NAMALWA (cell line): ENCODE measurements at places on chromosomes 11 and 22.

- no peak for DNase-seq
These were observed 745 bp downstream of the NCAM1 start for GRCh38 chr11:112961751-112962578.

- DNase-seq, result no peak
These were observed 47.0 kb upstream of the PPP6R3 start for GRCh38 chr11:68413591-68413999.

- no peak for DNase-seq
These were observed 9.0 kb downstream of the OR51S1 start for GRCh38 chr11:4839851-4840549.

GRCh38 chr22:49143812-49144211, 683.9 kb downstream of the BRD1 start:
- no peak for DNase-seq

GRCh38 chr11:39570526-39570925, 1888.9 kb downstream of the LRRC4C start:
- DNase-seq, result no peak

DNA sequence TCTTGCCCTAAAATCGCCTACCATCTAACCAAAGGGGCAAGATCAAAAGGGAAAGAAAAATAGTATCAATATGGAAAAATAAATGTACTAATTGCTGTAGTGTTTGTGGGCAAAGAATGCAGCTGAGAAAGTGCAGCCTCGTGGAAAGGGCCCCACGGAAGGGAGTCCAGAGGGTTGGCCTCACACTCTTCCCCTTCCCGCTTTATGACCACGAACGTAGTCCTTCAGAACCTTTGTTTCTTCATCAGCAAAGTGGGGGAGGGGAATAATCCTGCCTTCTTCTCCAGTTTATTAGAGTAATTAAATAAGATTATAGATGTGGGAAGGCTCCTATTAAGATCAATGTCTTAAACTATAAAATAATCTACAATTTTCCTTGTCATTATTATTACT, 41.0 kb downstream of the FLI1 start:
- no peak for DNase-seq

- no peak for DNase-seq
These were observed 126.9 kb downstream of the CEP164 start for GRCh38 chr11:117454564-117454917.

DNA sequence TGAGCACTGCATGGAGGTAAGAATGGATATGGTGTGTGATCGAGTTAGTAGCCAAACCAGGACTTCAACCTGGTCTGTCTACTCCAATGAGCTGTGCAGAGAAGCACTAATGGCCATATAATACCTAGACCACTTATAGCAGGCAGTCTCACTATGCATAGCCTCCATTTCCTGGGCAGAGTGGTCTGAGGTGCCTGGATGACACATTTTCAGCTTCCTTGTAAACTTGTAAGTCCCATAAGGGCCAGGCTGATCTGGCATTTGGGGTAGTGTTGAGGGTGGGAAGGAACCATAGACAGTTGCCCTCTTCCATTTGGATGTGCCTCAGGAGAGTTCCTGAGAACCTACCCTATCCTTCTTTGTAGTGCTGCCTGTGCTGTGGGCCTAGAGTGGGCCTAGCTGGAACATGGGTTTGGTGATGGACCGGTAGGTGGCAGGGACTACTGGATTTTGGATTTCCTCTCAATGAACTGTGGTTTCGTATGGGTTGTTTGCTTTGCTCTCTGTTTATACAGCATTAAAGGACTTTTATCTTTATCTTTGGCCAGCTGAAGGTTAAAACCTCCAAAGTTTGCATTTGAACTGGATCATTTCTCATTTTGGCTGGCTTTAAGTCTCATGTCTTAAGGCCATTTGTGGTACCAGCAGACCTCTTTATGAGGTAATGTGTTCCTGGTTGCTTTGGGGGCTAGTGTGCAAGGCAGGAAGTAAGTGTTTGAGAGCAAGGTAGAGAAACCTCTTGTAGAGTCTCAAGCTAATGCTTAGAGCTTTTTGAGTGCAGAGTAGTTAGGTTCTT, 86.9 kb downstream of the STIM1 start:
- no peak for DNase-seq

DNA sequence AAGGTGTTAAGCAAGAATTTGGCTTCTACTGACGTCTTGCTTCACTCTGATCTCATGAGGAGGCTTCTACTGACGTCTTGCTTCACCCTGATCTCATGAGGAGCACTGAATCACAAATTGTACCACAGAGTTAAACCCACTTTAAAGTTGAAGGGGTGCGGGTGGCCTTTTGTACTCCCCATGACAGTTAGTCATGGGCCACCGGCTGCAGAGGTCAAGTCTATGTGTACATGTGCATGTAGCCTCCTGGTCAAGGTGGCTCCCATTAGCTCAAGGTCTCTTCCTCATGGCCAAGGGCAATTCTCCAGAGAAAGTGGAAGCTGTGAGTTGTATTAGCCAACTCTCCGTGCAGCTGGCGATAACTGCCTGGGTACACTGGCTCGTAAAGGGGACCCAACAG, 23.1 kb upstream of the FZD4 start:
- DNase-seq, result no peak

DNA sequence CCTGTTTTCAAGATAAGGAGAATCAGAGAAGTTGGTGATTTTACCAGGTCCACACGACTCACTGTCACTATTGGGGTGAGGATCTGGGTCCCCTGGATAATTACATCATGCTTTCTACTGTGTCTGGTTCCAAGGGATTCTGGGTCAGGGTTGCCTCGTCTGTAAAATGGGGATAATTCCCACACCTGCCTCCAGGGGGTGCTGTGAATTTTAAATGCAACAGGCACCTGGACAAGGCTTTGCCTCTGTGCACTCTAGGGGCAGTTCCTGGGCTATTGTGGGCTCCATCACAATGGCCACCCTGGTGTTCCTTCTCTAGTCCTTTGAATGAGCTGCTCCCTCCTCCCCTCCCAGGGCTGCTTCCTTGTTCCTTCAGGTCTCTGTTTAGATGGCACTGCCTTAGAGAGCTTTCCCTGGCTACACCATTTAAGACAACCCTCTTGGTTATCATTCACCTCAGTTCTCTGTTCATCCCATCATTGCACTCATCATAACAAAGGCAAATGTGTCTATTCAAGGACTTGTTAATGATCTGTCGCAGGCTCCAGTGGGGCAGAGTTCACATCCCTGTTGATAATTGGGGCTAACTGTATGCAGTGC, 178.6 kb downstream of the MIAT start:
- peak; percentile 74 for DNase-seq

GRCh38 chr11:10540546-10540914, 457 bp downstream of the RNF141 start:
- DNase-seq, result peak; percentile 37

DNA sequence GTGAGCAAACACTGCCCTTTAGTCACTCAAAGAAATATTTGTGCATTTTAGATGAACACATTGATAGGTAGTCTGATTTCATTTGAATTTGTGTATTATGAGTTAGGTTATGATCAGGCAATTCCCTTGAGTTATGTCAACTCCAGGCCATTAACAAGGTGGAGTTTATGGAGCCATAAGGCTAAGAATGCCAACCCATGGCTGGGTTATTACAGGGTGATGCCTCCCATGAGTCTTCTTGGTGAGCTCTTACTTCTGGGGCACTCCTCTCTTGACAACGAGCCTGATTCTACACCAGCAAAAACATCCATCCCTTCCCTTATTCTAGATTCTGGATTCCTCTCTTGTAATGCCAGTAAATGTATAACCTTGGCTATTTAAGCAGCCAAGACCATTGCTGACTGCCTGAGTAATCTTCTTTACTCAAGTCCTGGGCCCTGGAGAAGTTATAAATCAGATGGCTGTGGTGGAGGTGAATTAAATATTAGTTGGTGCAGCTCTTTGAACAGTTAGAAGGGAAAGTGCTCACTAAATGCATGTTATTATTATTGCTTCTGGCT, 645.7 kb upstream of the TENM4 start:
- DNase-seq, result no peak

GRCh38 chr11:134560566-134561330, 148.7 kb upstream of the B3GAT1 start:
- DNase-seq, result no peak

DNA sequence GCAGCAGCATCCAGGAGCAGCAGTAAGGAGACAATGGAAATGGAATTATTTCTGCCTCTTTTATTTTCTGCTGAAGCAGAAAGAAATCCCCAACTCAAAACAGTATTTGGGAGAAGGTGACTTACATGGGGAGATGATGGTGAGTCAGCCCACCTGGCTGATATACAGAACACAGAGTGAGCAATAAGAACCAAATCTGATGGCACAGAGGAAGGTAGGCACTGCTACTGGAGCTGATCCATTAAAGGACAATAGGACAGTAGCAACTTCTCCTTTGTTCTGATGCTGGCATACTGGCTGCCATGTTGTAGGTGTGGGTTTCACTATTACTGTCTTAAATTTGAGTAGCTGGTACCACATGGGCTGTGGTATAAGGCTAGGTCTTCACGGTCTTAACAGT, 45.2 kb downstream of the CLPB start:
- DNase-seq, result no peak

DNA sequence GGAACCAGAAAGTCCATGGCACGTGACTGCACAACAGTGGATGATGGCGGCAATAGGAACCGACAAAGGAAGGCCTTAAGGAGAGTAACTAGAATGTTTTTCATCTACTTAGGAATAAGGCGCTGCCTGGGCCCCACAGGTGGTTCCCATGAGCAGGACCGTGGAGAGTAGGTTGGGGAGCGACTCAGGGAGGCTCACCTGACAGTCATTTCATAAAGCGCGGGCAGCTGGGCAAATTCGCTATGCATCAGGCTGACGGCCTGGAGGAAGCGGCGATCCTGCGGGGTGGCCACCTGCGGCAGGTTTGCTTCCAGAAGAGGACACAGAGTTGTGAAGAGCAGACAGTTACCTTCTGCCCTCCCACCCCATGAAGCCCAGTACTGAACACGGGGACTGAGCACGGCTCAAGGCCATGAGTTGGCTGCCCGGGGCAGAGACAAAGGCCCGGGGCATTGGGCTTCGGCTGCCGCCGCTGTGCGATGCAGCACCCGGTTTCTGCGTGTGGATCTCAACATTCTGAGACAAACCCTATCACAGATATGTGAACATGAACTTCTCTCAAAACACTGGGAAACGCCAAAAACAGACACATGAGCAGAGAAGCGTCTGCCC, 25.8 kb downstream of the HPS4 start:
- DNase-seq, result no peak

- DNase-seq, result no peak
These were observed 258.4 kb upstream of the TENM4 start for GRCh38 chr11:79699246-79699645.

- DNase-seq, result no peak
These were observed 187.4 kb downstream of the MN1 start for GRCh38 chr22:27614006-27614649.

DNA sequence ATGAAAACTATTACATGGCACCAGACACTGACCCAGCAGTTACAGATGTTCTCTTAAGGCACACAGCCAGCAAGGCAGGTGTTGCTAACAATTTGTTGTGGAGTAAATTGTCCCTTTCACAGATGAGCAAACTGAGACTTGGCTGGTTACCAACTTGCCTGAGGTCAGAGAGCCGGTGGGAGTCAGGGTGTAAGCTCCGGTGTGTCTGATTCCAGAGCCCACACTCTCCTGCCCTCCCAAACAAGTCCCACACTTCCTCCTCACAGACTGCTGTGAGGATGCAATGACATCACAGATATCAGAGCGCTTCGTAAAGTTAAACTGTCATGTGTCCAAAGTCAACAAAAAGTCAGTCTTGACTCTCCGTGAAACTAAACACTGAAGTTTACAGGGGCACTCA, 12.5 kb downstream of the GDPD5 start:
- peak; percentile 48 for DNase-seq

- no peak for DNase-seq
These were observed 19.4 kb upstream of the P2RY2 start for GRCh38 chr11:73198677-73199076.

GRCh38 chr11:115787302-115787701, 283.1 kb upstream of the CADM1 start:
- no peak for DNase-seq

- DNase-seq, result no peak
These were observed 8.3 kb downstream of the ST3GAL4 start for GRCh38 chr11:126363706-126364248.

DNA sequence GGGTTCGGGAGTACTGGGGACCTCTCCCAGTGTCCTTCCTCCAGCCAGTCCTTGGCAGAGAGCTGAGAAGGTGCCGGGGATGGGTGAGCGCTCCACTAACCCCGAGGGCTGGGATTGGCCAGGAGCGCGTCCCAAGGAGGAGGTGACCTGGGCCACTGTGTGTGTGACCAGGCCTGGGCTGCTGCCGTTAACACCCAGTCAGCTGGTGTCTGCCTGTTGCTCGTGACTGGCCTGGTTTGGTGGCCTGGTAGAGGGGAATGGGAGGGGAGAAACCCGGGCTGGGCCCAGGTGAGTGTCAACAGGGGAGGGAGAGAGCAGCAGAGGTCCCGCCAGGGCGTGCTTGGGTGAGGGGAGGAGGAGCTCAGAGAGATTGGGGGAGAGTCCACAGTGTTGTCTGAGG, 29.9 kb upstream of the GRAMD4 start:
- no peak for DNase-seq

DNA sequence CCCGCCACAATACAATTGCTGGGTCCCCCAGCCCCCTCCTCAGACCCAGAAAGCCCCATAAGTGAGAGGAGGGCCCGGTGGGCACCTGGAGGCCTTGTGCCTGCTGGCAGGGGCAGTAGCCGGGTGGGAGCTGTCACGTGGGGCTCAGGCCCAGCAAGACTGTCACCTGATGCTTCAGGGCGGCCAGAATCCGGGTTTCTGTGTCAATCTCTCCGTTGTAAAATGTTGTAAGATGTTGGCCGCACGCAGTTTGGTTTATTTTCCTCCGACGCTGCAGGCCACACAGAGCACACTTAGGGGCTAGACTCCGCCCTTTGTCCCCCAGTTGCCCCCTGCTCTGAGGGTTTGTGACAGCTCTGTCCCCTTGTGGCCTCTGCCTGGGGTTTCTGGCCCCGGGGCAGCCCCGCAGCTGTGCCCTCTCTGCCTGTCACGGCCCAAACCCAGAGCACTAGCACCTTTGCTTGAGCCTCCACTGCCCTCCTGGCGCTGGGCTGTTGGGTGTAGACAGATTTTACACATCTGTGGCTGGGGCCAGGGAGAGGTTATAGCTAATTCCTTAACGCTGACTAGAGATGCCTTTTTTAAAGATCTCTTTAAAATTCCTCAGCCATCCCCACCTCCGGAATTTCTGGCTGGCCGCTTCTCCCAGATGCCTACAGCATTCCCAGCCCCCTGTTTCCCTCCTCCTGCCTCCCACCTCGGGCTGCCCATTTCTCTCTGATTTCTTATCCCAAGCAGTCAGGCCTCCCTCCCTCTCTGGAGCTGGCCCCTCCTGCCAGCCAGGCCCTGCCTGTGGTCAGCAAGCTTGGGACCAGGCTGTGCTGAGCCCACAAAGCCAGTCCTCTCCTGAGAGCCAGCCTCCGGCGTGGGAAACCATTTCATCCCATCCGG, 3.2 kb upstream of the PRR5 start:
- DNase-seq, result no peak

DNA sequence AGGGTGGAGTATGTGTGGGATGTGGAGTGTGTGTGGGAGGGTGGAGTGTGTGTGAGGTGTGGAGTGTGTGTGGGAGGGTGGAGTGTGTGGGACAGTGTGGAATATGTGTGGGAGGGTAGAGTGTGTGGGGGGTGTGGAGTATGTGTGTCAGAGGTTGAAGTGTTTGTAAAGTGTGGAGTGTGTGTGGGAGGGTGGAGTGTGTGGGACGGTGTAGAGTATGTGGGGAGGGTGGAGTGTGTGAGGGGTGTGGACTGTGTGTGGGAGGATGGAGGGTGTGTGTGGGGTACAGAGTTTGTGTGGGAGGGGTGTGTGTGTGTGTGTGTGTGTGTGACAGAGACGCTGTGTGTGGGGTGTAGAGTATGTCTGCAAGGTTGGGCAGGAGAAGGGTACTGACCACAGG, 355.5 kb downstream of the CADM1 start:
- no peak for DNase-seq
